ENCODE measurements at places on chromosomes 7 and 10.

- DNase-seq = no peak
These were observed 20.4 kb downstream of the LRMDA start for GRCh38 chr10:75451831-75452230.

DNA sequence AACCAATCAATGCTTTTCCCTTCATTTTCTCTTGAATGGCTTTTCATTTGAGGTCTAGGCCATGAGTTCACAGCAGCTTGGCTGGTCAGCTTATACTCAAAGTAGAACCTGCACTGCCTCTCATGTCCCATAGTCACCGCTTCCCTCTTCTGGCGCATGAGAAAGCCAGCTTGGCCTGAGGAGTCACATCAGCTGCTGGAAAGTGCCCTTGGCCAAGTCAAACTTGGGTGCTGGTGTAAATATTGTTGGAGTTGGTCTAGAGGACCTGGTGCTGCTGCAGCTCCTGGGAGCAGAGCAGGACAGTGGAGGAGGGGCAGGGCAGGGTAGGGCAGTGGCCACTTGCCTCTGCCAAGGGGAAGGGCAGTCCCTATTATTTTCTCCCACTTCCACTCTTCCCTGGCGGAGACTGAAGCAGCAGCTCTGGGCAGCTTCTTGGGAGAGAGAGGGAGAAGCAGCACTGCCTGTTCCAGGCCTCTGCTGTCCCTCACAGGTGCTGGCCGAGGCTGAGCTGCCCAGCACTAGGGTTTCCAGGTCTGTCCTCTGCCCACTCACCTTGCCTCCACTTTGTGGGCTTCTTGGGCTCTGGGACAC lies 12.8 kb downstream of the UBE2D4 start:
- DNase-seq = no peak

GRCh38 chr7:150663802-150664494 lies 21.6 kb upstream of the GIMAP2 start:
- DNase-seq = peak; percentile 58

GRCh38 chr7:3867863-3868262 lies 566.8 kb downstream of the SDK1 start:
- DNase-seq = no peak

GRCh38 chr7:35993113-35993512 lies 159.9 kb upstream of the EEPD1 start:
- no peak for DNase-seq

- no peak for DNase-seq
These were observed 98.7 kb upstream of the PPIF start for GRCh38 chr10:79248341-79249185.

DNA sequence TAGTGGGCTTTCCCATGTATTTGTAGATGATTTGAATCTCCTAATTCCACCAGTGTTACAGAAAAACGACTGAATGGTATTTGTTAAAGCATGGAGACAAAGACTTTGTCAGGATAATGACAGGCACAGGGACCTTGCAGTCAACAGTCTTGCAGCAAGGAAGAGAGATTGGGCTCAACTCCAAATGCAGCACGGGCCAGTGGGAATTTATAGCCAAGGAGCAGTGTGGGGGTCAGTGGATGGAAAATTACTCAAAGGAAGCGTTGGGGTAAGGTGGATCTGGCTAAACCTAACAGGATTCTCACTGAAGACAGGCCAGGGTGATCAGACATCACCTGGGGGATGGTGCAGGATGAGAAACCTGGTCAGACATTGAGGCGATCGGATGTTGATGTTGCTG lies 24.3 kb downstream of the CPVL start:
- no peak for DNase-seq

DNA sequence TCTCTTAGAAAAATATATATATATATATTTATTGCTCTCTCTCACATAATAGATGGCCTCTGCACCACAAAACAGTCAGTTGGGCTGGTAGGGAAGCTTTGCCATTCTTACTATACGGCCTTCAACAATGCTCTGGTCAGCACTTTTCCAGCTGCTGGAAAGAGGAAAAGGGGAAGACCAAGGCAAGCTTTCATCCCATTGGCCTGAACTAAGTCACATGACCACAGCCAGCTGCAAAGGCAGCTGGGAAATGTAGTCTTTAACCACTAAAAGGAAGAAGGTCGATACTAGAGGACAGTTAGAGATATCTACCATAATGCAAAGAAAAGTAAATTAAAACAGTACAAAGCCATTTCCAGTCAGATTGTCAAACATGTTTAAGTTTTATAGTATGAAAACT lies 58.4 kb upstream of the MACROH2A2 start:
- DNase-seq = no peak

DNA sequence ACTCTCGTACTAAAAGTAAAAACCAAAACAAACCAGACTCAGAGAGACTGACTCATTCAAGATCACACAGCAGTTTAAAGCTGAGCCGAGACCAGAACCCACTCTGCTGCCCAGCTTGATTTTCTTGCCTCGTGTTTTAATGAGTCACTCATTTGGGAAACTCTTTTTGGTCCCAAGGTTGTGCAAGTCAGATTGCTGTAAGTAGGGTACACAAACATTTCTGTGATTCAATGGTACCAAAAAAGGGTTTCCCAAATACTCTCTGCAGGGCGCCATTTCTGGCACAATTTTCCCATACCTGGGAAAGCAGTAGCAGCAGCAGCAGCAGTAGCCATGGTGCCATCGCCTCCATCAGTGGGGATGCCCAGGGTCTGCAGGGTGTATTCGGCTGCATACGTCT lies 69.9 kb downstream of the ASAH2B start:
- DNase-seq = no peak

GRCh38 chr7:140304191-140304799 lies 94.0 kb downstream of the SLC37A3 start:
- no peak for DNase-seq

- DNase-seq = no peak
These were observed 89.8 kb upstream of the TMEM72 start for GRCh38 chr10:44821290-44821689.

DNA sequence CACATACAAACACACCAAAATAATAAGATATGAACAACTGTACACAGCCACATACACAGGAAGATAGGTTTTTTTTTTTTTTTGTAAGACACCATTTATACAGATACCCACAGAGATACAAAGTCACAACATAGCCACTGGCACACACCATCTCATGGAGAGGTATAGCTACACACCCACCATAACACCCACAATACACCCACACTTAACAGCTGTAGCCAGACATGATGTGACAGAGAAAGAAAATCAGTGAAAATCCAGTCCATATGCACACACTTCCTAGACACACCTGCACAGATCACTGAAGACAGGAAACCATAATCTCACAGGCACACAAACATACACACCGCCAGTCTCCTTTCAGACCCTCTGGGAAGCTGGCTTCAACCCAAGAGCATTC lies 62.4 kb upstream of the PAX2 start:
- no peak for DNase-seq

DNA sequence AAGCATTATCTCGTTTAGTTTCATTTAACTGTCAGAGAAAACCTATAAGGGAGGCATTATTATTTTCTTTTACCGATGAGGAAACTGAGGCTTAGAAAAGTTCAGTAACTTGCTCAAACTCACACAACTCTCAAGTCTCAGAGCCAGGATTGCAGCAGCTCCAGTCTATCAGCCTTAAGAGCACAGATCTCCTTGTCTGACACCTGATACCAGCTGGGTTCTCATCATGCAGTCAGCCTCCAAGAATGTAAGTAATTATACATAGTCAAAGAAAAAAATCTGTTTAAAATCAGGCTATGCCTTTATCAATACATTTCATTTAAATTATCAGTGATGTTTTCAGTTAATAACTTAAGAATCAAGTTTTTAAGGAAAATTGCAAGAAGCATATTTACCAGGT lies 236.6 kb upstream of the TCF7L2 start:
- no peak for DNase-seq

DNA sequence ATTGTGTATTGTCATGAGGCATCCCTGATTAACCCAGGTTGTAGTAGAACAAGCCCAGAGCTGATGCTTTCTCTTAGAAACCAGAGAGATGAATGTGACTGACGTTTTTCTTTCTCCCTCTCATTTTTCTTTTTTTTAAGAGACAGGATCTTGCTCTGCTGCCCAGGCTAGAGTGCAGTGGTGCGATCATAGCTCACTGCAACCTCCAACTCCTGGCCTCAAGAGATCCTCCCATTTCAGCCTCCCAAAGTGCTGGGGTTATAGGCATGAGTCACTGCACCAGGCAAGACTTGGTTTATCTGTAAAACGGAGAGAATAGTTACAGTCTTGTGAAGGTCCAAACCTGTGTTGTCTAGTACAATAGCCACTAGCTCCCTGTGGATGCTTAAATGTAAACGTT lies 5.4 kb downstream of the LMTK2 start:
- no peak for DNase-seq

GRCh38 chr10:85614566-85614965 lies 752.0 kb downstream of the GRID1 start:
- DNase-seq = no peak

- no peak for DNase-seq
These were observed 2.7 kb upstream of the ZNF804B start for GRCh38 chr7:88756802-88757201.

DNA sequence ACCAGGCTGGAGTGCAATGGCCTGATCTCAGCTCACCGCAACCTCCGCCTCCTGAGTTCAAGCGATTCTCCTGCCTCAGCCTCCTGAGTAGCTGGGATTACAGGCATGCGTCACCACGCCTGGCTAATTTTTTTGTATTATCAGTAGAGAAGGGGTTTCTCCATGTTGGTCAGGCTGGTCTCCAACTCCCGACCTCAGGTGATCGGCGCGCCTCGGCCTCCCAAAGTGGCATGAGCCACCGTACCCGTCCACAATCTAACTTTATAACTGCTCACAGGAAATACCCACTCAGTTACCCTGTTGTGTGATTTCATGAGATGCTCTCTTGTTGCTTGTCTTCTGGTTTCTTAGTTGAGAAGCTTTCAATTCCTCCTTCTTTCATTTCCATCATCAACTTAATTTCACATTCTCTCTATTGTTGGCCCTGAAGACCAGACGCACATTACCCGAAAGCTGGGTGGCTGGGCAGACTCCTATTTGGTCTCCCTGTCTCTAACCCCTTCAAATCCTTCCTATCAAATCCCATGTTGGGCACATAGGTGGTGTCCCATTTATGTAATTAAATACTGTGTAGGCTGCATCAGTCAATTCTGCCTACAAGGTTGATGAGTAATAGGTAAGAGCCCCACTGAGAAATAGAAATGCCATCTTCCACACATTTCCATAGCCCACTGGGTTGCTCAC lies 1.1 kb upstream of the GSTO2 start:
- no peak for DNase-seq
